ENCODE measurements at places on chromosomes 1 and 21.

DNA sequence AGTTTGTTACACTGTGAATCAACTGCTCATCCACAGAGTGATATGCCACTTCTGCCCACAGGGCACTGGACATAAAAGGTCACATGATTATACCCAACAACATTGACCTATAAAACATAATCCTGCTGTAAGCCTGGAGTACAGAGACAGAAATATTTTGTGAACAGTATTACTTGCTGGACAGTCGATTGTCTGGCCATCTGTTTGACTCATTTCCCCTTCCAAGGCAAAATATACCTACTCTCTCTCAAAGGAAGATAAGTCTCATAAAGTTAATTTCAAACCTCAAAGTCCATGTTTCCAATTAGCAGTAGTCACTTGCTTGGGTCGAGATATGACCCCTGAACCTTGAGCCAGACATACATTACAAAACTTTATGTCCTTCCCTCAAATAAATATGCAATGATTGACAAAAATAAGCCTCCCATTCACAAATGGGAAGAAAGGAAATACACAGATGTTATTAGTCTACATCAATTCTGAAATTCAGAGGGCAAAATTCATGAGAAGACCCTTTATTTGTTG lies 39.3 kb upstream of the RGS18 start:
- DNase-seq: no peak

GRCh38 chr1:172727956-172728603 lies 69.2 kb downstream of the FASLG start:
- no peak for DNase-seq

DNA sequence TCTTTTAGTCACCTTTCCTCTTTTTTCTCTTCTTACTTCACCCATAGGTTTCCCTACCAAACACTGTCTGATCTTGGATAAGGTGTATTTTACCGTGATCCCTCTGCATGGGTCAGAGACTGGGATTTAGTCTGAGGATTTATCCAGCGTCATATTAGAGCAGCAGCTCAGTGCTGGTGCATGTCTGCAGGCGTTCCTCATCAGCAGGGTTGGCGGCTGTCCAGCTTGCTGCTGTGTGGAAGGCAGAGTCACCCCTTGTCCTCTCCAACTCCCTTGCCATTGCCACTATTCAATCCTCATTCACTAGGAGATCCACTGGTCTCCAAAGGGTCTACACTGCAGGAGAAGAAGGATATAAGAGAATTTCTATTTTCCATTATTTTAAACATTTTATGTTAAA lies 7.3 kb upstream of the FAM78B start:
- DNase-seq: no peak

DNA sequence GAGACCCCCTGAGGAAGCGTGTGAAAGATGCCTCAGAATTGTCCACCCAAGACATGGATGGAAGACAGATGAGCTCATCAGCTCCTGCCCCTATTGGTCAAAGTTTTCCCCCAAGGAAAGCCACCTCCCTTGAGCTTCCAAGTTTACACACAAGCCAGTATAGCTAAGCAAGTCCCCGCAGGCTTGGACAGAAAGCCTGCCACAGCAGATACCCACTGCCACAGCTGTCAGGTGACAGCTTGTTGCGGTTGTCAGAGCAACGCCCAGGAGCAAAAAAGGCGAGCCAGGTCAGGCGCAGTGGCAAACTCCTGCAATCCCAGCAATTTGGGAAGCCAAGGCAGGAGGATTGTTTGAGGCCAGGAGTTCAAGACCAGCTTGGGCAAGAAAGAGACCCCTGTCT lies 60.9 kb upstream of the IFNAR2 start:
- no peak for DNase-seq

GRCh38 chr1:192588546-192588945 lies 13.0 kb downstream of the RGS1 start:
- no peak for DNase-seq

DNA sequence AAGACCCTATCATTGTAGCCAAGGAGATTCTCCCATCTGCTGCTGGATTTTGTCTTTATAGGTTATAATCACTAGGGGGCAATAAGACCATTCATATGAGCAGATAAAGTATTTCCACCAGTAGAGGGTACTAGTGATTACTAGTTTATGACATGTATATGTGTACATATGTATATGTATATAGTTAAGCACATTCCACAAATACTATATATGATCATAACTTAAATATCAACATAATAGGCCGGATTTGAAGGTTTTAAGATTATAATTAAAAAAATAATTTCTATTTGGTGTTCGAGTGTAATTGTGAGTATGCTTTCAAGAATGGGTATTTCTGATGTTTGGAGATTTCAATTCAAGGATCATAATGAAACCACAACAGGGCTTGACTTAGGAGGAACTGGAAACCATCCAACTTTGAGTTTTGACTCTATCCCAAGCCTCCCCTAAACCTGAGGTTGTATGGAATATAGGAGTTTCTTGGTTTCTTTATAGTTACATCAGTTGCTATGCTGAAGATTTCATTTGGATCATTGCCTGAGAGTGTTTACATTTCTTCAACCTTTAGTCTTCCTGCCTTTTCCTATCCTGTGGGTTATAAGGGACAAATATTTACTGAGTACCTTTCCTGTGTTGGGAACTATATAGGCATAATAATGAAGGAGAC lies 16.9 kb downstream of the TCEANC2 start:
- no peak for DNase-seq

GRCh38 chr1:205664399-205665017 lies 15.8 kb downstream of the SLC45A3 start:
- no peak for DNase-seq

DNA sequence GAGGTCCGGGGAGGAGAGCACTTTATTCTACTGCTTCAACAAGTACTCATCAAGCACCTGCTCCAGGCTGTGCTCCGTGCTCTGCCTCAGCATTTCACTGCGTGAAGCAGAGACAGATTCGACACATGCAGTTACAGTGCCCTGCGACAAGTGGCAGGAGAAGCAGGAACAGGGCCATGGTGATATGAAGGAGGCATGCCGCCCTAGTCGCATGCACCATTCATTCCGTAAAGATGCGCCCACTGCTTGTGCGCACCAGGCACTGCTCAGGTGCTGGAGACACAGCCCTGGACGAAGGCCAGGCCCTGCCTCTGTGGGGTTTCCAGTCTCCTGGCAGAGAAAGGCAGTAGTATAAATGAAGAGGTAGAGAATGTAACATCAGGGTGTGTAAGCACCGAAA lies 206.6 kb downstream of the HIVEP3 start:
- DNase-seq: no peak

- DNase-seq: no peak
These were observed 281.9 kb downstream of the USP25 start for GRCh38 chr21:16011719-16012118.

GRCh38 chr1:69172003-69173000 lies 395.4 kb upstream of the LRRC7 start:
- DNase-seq: no peak

DNA sequence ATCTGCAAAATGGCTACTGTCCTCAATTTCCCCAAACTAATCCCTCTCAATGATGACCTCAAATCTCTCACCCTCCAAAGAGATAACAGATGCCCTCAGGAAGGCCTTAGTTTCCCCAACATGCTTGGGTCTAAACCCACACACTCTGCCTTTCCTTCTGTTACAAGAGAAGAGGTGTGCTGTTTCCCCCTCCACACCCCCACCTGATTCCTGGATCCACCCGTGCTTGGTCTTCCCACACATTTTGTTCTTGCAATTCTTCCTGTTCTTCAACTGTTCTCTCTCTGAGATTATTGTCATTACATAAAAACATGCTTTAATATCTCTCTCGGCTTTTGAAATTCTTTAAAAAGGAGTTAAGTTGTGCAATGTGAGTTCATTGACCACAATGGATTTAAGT lies 5.7 kb upstream of the CBR3 start:
- no peak for DNase-seq

DNA sequence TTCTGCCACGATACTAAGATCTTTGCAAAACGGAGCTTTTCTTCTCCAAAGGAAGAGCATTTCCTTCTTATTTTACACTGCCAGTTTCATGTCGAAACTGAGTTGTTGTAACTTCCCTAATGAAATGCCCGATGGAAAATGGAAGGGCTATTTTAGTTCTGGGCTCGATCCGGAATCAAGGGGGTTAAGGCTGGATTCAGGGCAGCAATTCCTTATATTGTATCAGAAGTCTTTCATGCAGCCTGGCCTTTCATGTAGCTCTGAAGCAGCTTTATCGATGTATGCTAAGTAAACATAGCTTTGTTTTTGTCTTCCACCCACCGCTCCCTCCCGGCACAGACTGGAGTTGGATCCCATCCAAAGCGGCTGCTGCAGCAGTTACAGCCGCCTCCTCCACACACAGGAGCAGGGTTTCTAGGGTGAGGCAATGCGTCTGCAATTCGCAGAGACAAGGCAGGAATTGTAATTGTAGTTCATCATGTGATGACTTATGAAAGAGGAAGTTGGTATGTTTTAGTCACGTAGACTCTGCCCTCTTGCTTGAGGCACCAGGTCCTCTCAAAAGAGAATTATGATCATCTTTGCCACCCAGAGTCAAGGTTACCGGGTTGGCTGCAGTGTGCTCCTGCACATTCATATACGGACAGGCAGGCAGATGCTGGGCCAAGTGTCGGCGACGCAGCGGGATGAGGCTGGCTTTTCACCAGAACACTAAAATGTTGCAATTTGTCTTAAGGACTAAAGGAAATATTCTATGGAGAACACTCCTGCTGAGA lies 2.6 kb upstream of the IRF2BP2 start:
- DNase-seq: peak; percentile 84

DNA sequence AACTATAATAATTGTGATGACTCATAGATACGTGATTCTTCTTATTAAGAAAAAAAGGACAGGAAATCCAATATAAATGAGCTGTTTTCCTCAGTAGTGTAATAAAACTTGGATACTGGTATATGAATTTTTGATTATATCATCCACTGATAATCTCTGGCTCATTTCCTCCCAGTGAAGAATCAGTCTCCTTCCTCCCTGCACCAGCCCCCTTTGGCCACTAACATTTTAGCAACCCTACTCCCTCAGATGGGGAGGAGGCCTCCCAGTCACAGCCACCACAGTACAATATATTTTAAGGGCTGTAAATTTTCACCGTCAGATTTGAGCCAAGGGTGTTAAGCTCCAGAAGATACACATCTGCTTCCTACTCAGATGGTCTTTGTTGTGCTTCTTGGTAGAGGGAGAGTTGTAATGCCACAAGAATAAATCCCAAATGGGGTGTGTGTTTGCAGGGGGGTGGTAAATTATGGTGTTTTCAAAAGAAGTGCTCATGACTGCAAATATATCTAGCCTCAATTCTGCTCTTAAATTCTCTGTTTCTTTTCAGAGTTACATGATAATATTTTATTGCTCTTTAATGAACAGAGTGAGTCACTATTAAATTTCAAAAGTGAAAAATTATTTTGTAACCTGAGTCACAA lies 153.5 kb downstream of the HLX start:
- DNase-seq: no peak

GRCh38 chr1:160284220-160284781 lies 632 bp downstream of the PEX19 start:
- DNase-seq: no peak

DNA sequence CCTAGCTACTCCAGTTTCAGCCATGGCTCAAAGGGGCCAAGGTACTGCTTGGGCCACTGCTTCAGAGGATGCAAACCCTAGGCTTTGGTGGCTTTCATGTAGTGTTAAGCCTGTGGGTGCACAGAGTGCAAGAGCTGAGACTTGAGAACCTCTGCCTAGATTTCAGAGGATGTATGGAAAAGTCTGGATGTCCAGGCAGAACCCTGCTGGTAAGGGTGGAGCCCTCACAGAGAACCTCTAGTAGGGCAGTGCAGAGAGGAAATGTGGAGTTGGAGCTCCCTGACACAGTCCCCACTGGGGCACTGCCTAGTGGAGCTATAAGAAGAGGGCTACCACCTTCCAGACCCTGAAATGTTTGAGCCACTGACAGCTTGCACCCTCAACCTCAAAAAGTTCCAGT lies 16.2 kb downstream of the RIIAD1 start:
- DNase-seq: no peak

DNA sequence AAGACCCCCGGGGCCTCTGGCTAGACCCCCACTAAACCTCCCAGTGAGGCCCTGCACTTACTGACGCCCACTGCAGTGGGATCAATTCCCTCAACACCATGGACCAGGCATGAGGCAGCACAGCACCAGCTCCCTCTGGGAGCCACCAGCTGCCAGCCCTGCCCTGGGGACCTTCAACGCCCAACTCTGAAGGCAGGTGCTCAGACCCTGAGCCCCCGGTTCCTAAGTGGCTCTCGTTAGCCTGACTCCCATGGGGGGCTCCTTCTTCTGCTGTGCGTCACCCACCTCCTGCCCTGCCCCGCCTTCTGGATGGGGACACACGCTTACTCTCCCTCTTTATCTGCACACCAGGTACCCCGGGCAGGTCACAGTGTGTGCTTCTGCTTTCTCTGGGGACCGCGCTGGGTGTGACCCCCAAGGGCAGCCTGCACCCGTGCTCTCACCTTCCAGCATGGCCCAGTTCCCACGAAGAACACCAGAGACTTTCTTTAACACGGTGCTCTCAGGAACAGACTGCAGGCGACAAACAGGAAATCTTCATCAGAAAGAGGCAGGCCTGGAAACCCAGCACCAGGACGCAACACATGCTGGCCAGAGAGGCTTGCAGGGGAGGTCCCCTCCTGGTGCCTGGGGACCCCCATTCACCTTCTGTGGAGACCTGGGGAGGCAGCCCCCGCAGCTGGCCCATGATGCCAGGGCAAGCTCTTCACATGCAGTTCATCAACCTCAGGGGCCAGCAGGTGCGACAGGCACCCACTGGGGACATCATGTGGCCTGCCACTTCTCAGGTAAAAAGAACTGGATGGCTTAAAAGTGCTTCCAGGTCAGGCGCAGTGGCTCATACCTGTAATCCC lies 27.3 kb downstream of the WDR4 start:
- no peak for DNase-seq

DNA sequence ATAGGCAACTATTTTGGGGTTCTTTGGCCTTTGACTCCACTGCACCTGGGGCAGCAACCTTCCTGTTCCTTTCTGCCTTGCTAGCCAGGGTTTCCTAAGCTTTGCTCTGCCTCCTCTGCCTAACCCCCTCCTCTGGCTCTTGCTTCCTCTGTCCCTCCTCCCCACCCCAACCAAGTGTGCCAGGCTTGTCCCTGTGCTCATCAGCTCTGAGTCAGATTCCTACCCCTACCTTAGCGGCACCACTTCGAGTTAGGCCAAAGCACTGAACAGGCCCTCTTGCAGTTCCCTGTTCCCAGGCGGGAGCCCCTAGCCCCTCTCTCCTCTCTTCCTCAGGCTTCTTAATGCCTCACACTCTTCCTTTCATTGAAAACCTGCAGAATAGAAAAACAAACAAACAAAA lies 74.8 kb upstream of the HAO2 start:
- DNase-seq: no peak

- DNase-seq: no peak
These were observed 174.8 kb upstream of the SYT6 start for GRCh38 chr1:114328361-114328904.
